ENCODE measurements at places on chromosomes 7 and 10.

DNA sequence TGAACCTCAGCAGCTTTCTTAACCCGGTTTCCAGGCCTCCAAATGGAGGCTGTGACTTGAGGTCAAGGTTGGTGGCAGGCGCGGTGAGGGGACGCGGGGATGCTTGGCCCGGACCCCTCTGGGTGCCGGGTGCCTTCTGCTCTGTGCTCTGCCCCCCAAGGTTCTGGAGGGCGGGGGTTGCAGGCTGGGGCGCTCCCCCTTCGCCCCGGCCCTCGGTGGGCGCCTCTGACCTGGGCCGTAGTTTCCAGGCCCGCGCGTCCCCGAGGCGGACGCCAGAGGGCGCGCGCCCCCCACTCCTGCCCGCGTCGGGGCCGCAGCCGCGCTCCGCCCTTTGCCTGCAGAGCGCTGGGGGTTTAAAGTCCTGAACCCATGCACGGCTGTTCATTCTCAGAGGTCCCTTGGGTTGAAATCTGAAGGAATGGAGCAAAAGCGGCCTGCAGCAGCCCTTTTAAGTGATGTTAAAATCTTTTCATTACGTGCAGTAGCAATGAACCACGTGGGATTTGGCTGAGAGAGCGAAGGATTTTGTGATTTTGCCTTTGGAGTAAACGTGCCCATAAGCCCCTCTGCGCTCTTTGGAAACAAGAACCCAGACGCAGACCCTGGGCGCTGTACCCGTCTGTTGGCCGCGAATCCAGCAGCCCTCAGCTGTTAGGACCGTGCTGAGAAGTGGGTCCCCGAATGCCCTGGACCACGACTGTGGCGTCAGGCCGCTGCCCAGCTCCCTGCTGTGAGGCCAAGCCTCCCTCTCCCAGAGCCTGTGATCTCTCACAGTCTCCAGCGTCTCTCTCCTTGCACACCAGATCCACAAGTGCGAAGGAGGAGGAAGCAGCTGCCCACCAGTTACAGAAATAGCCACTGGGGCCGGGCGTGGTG is 135.0 kb downstream of the ACTR3B start:
- DNase-seq = peak; percentile 80

DNA sequence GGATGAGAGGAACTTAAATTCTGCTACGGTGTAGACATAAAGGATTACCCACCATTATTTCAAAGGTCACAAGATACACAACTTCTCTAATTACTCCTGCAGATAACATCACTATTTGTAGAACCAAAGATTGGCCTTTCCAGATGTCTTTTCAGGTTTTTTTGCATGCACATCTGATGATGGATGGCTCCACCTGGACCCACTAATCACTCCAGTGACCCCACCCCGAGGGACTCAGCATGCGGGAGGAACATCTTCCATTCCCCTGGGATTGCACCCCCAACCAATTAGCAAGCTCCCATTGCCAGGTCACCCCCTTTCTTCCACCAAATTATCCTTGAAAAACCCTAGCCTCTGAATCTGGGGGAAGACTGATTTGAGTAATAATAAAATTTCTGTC is 608.9 kb downstream of the CNTNAP2 start:
- DNase-seq = no peak

DNA sequence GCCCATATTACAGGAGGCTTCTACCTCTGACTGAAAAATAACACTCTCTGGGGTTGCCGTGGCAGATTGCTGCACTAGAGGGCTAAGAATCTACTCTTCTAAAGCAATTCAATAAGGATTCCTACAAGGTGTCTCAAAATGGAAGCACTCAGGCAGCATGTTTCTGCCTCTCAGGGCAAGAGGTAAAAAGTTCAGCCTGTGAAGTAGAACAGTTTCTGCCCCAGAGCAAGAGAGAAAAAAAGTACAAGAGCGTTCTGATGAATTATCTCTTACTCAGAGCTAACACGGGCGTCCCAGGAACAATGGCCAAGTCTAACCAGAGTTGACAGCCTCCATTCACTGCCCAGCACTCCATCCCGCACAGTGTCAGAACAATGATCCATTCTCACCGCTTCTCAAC is 71.3 kb upstream of the TES start:
- peak; percentile 91 for DNase-seq

DNA sequence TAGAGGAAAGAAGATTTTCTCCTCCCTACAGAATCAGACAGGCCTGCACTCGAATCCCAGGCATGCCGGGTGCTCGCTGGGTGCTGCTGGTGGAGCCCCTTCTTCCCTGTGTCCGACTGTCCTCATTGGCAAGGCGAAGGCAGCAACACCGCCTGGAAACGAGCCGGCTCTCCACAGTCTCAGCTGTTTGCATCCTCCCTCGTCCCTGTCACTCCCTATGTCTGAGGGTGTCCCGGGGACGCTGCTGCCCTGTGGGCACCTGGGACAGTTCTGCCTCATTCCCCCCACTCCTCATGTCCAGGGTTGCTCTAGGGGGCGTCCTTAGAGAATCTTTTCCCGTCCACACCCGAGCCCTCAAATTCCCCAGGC is 31.6 kb upstream of the TMEM72 start:
- DNase-seq = no peak

DNA sequence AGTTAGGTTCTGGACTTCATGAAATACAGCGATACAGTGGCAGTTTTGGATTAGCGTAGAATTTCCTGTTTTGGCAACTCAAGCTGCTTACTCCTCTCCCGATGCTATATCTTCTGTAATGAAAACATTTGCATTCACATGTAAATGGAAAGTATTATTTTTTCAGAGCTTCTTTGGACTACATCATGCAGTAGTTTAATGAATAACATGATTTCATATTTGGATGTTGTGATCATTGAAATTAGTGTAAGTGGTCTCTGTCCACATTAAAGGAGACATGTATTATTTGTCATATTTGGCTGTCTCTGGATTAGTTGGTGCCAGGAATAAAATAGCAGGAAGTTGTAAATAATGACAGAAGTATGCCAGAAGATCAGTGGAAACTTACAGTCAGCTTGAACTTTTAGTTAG is 331.6 kb downstream of the GFRA1 start:
- DNase-seq = no peak

GRCh38 chr7:55104712-55105433 is 86.1 kb downstream of the EGFR start:
- DNase-seq = no peak

GRCh38 chr7:55723621-55723941 is 139.0 kb downstream of the SEPTIN14 start:
- peak; percentile 42 for DNase-seq

GRCh38 chr7:157097056-157097329 is 41.7 kb upstream of the UBE3C start:
- DNase-seq = no peak

GRCh38 chr10:77737608-77738007 is 100.0 kb upstream of the KCNMA1 start:
- peak; percentile 3 for DNase-seq

DNA sequence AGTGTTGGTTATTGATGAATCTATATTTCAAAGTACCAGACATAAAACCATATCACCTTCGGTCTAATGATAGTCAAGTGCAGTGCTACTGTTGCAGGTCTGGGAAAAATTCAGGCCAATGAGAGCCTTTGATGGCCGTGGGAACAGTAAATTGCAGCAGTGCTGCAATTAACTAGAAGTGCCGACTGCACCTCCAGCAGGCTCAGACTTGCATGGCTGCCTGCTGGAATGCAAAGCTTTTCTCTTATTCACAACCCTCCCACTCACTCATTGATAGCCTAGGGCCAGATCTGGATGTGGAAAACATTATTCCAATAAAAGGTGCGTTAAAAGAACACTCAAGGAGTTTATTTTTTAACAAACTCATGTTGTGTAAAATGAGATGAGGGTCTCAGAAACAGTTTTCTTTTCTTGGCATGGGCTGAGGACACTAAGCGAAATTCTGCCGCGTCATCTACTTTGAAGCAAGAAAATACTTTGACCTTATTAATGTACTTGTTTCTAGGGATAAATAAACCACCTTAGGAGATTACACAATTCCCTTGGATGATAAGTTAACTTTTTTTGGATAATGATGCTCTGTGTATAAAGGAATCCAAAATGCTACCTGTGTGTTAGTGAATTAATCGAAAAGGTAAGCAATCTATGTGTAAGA is 17.1 kb downstream of the PLXDC2 start:
- DNase-seq = no peak

- peak; percentile 93 for DNase-seq
Observed at GRCh38 chr7:131692131-131692960, 135.9 kb upstream of the PODXL start.

GRCh38 chr7:18151422-18151821 is 123.8 kb upstream of the PRPS1L1 start:
- DNase-seq = no peak

DNA sequence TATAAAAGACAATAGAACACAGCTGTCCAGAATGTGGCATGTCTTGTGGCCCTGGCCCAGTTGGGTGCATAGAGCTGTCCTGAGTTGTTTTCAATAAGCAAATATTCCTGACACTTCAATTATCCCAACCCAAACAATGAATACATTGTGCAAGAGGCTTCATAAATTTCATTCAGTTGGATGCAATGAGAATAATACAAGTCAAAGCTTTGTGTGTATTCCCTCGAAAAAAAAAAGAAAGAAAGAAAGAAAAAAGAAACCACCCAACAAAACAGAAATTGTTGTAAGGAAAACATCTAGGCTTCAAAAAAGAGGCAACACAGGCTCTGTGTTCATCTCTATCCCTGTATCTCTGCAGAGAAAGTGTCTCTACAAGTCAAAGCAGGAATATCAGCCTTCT is 138.7 kb upstream of the ADO start:
- no peak for DNase-seq

DNA sequence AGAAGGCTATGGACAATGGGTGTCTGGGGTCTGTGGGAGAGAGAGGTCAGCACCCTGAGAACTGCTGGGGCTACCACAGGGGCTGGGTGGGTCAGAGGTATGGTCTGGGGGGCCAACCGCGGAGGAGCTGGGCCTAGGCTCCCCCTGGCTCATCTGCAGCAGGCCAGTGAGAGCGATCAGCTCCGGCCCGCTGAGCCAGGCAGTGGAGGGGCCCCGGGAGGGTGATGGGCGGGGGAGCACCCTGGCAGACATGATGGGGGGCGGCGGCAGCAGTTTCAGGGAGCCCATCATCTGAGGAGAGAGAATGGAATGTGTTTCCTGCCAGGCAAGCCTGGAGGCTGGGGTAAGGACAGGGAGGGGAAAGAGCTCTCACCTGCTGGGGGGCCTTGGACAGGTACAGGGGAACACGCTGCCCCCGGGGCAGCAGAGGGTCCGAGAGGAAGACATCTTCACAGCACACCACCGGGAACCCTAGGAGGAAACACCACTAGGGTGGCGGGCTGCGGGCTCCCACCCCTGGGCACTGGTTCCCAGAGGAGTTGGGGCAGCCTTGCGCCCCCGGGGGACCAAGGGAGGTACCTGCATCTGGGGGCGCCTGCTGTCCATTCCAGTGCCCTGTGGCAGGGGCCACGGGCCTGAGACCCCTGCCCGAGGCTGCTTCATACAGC is 1.3 kb downstream of the SAP25 start:
- no peak for DNase-seq

DNA sequence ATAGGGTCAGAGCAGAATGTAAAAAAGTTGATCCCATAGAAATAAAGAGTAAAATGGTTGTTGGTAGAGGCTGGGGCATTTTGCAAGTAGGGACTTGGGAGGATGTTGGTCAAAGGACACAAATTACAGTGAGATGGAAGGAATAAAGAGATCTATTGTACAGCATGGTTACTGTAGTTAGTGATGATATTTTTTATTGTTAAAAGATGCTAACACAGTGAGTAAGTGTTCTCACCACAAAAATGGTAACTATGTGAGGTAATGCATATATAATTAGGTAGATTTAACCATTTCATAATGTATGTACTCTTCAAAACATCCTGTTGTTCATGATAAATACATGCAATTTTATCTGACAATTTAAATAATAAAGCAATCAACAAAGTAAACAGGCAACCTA is 280.7 kb upstream of the MAGI2 start:
- DNase-seq = no peak

GRCh38 chr10:6654571-6654970 is 74.5 kb upstream of the PRKCQ start:
- DNase-seq = no peak

DNA sequence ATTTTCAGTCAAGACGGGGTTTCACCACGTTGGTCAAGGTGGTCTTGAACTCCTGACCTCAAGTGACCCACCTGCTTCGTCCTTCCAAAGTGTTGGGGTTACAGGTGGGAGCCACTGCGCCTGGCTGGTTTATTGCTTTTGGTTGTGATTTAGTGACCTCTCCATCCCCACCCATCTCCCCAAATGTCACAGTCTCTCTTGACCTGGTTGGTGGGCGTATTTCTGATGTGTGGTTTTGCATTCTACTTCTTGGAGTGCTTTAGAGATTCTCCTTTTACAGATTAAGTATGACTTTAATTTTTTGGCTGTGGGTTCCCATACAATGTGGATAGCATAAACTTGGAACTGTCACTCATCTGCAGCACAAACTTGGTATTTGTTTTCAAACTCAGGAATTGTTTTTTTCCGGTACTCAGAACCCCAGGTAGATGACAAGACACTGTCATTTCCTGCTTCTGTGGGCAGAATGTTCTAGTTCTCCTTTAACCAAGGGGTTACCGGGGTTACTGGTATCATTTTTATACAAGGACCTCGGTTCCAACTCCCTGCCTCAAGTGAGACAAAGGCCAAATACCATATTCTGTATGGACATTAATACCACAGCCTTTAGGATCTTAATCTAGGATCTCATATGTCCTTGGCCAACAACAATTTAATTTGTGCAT is 50.5 kb downstream of the MRC1 start:
- DNase-seq = no peak

DNA sequence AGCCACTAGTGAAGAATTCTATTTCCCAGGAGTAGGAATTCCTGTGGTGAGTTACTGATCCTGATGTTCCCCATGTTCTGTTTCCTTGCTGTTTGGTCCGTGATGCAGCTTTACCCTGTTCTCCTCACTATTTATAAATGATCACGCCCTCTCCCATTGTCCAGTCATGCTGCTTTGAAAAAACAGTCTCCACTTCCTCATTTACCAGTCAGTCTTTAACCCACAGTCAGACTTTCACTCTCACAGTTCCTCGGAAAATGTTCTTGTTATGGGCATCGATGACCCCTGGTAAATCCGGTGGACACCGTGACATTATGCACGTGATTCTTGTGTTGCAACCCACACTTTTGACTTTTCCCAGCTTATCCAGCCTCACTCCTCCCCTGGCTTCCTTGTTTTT is 14.4 kb downstream of the SCIN start:
- DNase-seq = no peak

- DNase-seq = no peak
Observed at GRCh38 chr10:79082631-79083596, 14.1 kb downstream of the ZMIZ1 start.

- peak; percentile 88 for DNase-seq
Observed at GRCh38 chr10:130737621-130738020, 573.9 kb downstream of the TCERG1L start.
